ENCODE measurements at places on chromosomes 5 and 9.

DNA sequence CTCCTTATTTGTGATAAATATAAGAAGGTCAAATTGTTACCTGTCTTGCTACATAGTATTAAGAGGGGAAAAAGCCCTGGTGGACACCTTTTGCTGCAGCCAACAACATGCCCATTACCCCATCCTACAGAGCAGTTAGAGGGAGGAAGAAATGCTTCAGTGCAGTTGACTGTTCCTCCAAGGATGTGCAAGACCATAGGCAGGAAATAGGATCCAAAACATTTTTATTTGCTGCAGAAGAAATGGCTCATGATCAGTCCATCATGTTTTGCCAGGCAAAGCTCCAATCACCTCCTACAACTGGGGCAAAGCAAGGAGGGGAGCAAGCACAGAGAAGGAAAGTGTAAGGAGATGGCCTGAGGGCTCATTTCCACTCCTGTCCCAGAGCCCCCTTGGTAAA is 399.1 kb upstream of the PIK3R1 start:
- no peak for DNase-seq

- DNase-seq = no peak
Observed at GRCh38 chr5:110027527-110028322, 338.0 kb downstream of the MAN2A1 start.

- DNase-seq = no peak
Observed at GRCh38 chr9:79325501-79325900, 246.3 kb upstream of the TLE4 start.

- no peak for DNase-seq
Observed at GRCh38 chr5:111984044-111984443, 227.1 kb upstream of the NREP start.

- DNase-seq = no peak
Observed at GRCh38 chr9:134365791-134366222, 39.6 kb downstream of the RXRA start.

- DNase-seq = no peak
Observed at GRCh38 chr5:172658961-172659501, 18.0 kb downstream of the NEURL1B start.

DNA sequence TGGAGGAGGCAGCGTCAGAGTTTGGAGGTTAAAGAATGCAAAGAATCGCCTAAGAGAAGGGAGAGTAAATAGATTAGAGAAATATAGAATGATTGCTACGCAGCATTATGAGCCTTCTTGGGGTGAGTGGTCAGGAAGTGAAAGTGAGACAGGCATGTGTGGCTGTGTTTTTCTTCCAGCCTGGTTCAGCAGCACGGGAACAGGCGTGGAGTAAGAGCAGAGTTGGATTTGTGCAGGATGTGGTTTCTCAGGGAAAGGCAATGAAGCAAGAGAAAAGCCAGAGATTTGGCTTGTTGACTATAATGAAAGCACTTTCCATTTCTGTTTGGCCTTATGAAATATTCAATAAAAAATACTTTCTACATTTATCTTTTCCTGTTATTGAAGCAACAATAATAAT is 34.3 kb upstream of the FRMD3 start:
- no peak for DNase-seq

Measured in NCI-H1417 treated with DMSO at 0.1 percent for 48 hours (cell line).